Thoracic aorta (tissue), 2 donors: ENCODE measurements at places on chromosomes 16 and 17.

DNA sequence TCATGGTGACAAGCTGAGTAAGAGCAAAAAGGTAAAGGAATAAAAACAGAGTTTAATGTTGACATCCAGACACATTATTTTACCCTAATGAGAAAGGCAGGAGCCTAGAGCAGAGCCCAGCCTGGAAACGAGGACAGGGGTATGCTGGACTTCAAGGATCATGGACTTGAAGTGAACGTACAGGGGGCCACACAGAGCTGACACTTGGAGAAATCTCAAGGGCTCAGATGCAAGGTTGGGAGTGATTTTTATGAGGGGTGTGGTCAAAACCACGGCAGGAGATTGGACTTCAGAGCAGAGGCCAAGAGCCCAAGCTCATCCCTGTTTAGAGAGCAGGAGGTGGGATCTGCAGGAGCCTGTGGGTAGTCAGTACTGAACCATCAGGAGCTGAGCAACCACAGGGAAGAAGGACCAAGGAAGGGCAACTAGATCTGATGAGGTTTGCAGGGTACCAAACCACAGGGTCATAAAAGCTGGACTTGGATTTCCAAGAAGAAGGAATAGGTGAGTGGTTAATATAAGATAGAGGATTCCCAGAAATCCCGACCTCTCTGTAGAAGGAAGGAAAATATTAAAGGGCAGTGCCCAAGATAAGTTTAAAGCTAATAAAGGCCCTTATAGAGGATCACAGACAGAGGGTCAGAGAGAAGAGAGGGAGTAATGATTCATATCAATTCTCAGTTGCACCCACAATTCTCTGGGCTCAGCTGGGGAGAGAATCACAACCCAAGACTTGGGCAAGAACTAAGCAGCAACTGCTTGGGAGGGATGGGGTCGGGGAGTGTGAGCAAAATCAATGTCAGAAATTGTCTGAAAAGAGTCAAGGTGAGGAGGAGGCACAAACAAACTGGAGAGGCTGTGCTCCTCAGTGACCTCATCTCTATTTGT lies 331.7 kb downstream of the SOX9 start:
- no peak for DNase-seq

DNA sequence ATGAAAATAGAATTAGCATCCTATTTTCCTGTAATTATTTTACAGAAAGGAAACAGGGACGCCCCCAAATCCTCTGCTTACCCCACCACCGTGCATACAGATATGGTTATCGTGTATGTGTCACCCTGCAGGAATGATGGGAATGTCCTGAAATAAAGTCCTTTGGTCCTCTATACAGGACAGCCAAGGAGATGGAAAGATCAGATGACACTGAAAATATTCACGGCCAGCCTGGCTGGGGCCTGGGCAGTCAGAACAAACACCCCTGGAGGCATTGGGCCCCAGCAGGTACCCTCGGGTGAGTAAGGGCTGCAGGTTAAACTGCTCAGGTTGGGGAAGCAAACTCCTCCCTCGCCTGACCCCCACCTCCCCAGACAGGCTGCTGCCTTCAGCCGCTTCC lies 368.0 kb downstream of the FOXL1 start:
- no peak for DNase-seq

DNA sequence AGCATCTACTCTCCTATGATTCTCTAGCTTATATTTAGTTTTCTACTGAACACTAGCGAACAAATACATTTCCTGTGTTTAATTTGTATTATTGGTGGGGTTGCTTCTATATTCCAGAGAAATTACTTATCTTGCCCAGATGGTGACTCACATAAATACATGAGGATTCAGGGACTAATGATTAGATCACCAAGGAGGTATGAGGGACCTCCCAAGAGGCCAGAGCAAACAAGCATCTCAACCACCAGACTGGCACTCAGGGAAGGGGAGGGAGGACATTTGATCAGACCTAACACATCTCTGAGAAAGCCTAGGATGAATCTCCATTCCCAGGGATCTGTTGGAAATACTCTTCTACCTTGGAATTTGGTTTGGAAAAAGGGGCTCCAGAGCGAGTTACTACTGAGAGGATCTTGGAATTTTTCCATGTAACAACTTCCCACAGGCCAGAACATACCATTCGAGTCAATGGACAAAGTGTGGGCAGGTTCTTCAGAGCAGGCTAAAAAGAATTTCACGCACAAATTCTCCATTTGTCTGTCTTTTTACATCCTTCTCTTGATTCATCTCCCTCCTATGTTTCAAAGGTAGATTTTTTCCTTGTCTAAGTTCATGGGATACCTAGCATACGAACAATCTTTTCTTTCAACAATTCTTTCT lies 262.6 kb upstream of the MYOCD start:
- no peak for DNase-seq

DNA sequence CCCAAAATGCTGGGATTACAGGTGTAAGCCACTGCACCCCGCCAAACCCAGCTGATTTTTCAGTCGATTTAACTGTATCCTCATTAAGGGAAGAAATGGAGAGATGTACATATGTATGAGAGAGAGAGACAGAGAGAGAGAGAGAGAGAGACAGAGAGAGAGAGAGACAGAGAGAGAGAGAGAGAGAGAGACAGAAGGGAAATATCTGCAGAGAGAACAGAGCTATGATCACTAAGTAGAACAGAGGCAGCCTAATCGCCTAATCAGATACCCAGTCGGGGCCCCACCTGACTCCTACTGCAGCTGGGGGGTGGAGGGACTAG lies 70.0 kb downstream of the RBBP6 start:
- no peak for DNase-seq

GRCh38 chr16:82634955-82635610 lies 8.3 kb downstream of the CDH13 start:
- DNase-seq, result no peak
